IPS DF 6.9 (cell line): ENCODE measurements at places on chromosomes 3 and 15.

- DNase-seq: no peak
Measured at GRCh38 chr3:113532698-113533533, 561 bp downstream of the SIDT1 start.

DNA sequence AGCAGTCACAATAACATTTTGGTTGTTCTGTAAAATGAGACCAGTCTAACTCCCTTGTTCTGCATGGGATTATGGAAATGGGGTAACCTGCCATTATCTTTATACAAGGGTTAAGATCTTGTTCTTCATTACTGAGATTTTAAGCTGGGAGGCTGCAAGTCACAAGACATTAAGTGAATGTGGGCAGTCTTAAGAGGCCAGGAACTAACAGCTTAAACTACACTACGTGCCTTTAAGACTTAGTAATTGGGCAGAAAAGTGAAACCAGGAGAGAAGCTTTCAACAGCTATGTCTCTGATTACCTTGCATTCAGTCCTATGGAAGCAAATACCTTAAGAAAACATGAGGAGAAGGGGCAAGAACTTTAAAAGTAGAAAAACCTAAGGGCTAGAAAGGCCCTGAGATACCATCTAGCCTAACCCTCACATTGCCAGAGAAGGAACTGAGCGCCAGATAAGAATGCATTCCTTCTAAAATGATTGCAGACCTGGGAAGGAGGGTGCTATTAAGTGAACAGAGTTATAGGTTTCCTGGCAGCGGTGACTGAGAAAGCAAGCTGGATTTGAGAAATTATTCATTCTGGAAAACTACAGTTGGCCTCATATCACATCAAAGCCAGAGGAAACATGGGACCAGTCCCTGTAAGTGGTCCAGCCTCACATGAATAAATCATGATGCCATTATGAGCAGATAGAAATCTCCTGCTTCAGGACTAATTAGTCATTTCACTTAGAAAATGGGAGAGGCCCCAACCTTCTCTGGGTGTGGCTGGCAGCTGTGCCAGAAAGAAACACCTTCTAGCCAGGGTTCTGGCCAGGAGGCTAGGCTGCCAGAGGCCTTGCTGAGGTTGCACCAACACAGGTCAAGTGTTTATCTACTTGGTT is 32.9 kb downstream of the DAPK2 start:
- DNase-seq: no peak

GRCh38 chr15:89766357-89767311 is 9.5 kb upstream of the MESP2 start:
- DNase-seq: no peak

- DNase-seq: no peak
Measured at GRCh38 chr3:141431411-141432378, 55.1 kb upstream of the RASA2 start.

DNA sequence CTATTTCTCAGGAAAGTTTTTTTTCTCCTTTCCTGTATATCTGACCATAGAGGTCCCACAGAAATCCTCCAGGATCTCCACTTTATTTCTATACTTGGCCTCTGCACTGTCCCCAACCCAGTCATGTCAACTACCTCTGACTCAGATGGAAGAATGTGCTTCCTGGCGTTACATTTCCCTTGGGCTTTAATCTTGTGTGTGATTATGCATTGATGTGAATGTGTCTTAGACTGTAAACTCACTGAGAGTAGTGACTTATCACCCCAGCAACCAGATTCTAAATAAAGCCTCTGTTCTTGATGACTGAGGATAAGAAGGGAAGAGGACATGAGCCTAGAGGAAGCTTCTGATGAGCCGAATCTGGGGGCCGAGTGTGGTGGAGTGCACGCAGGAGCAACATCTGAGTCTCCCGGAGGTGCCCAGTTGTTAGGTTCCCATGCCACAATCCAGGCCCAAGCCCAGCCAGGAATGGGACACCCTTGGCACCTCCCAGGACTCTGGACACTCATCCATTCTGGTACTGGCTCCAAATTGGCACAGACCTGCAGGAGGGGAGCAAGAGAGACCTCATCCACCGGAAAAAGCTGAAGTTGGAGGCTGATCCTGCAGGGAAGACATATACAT is 32.1 kb upstream of the HEG1 start:
- no peak for DNase-seq

DNA sequence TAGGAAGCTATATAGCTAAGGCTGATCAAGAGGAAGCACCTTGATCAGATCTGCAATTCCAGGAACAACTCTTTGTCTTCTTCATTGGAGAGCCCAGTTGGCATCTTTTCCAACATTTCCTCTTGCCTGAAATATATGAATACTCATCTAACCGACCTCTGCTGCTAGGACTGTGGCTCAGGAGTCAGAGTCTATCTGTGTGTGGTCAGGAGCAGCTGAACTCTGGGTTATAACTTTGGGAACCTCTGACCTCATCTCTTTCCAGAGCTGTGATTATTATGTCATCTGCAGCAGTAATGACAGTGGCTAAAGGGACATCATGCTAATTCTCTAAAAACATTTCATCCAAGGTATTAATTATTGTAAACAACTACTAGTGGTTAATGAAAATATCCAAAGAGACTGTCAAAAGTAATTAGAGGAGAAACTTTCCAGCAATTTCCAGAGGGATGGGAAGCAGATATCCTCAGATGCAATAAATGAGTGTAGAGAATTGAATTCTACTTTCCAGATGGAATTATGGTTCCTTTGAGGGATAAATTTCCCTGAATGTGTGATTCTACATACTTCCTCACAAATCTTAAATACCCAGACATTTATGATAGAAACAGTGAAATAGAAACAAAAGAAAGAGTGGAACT is 11.5 kb upstream of the SPINK8 start:
- DNase-seq: no peak

DNA sequence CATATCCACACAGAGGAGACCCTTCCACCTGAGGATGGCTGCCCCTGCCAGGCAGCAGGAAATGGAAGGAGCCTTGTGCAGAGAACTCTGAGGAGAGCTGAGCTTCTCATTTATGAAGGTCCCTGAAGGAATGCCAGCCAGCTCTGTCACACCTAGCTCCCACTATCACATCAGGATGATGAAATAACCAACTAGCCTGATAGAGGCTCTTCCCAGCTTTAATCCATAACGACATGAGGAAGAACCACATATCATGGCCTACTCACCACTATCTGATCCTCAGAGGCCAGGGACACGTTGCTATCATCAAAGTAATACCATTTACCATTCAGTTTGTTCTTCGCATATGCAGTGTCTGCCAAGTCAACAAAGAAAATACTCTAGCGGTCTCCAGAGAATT is 1.5 kb upstream of the C3orf62 start:
- DNase-seq: no peak

GRCh38 chr3:119627461-119627860 is 29.8 kb downstream of the PLA1A start:
- no peak for DNase-seq

- DNase-seq: no peak
Measured at GRCh38 chr3:61649381-61650170, 88.2 kb downstream of the PTPRG start.

GRCh38 chr3:43194490-43195114 is 88.7 kb upstream of the POMGNT2 start:
- DNase-seq: no peak

GRCh38 chr3:156735471-156735870 is 61.1 kb downstream of the TIPARP start:
- DNase-seq: no peak

- no peak for DNase-seq
Measured at GRCh38 chr3:189249987-189250386, 78.2 kb downstream of the TPRG1 start.

- peak; percentile 72 for DNase-seq
Measured at GRCh38 chr3:19146685-19147650, 1.3 kb upstream of the KCNH8 start.

GRCh38 chr3:123480428-123480827 is 31.5 kb upstream of the ADCY5 start:
- DNase-seq: no peak

DNA sequence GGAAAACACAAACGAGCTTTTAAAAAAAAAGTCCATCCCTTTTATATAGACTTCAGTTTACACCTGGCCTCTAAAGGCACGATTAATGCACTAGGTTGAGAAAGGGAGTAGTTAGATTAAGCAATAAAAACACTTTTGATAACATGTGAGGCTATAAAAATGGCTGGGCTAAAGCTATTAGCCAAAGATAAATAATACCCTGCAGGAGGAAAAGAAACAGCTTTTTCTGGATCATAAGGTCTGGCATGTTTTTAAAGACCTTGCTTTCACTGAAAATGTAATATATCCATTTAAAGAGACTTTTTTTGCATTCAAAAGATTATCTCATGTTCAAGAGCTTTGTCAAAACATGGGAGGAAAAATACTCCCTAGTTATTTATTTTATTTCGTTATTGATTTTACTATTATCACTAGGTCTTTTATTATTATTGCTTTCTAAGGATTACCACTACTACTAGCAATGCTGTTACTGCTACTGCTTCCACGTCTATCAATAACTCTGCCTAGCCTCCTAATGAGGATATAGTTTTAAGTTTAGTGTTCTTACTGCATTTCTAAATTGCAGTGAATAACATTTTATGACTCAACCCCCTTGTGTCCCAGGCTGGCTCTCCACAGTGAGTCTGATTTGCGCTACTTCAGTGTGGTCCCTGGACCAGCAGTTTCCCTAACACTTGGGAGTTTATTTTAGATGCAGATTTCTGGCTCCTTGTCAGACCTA is 93.4 kb downstream of the THRB start:
- no peak for DNase-seq

DNA sequence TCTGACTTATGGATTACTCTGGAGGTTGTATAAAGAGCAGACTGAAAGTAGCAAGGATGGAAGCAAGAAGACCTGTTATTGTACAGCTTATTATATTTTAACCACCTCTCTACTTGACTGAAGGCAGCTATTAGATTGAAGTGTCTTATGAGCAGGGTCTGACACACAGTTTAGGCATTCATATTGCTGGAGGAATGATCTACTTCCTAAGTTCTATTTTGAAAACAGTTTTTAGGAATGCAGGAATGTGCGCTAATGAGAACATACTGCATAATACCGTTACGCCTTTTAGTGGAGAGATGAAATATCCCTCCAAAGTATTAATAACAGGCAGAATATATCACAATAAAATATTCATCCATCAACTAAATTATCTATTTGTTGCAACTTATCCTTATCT is 193.3 kb downstream of the ISL2 start:
- DNase-seq: no peak

DNA sequence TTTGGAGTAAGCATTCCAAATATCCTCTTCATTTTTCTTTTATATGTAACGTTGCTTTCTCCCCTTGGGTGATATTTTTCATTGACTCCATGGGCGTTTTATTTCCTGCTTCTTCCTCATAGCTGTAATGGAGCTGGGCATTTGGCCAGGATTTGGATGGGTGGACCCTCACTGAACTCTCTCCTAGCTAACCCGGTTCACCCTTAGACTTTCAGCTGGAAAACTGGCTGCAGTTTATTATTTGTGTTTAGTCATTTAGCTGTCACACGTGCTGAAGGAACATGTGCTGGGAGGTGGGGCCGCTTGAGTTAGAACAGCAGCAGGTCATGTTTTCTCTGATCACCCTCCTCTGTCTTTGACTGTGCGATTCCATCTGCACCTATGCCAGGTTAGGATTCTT is 407.6 kb downstream of the ZIC1 start:
- no peak for DNase-seq

DNA sequence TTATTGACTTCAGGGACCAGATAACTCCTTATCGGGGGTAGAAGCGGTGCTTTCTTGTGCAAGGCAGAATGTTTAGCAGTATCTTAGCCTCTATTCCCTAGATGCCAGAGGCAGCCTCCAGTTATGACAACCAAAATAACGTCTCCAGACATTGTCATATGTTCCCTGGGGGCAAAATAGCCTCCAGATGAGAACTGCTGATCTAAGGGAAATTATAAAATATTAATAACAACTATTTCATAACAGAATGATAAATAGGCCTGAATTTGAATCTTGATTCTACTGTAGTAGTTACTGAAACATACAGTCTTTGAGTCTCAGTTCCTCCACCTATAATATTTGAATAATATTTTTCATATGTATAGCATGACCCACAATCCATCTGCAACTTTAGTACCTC is 1431.3 kb downstream of the ZPLD1 start:
- DNase-seq: no peak

- no peak for DNase-seq
Measured at GRCh38 chr15:23503576-23503975, 56.5 kb upstream of the GOLGA6L2 start.

GRCh38 chr15:63598473-63599400 is 1.6 kb downstream of the FBXL22 start:
- no peak for DNase-seq

GRCh38 chr3:76866729-76867408 is 173.0 kb upstream of the ROBO2 start:
- no peak for DNase-seq

GRCh38 chr3:45145223-45145622 is 955 bp downstream of the CDCP1 start:
- no peak for DNase-seq

DNA sequence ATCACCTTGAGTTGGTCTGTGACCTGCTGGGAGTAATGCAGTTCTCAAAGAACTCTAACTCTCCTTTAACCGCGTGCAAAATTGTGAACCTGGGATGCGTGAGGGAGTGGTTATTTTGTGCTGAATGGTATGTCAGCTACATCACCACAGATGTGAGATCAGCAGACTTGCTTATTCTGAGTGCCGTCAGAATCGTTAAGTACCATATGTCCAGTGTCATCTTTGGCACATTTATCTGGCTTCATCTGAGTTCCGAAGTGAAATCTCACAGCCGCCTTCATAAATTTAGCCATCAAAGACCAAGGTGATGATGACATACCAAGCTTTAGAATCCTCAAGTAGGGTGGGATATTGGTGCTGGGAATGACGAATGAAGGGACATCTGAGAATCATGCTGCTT is 347.2 kb upstream of the TPRG1 start:
- no peak for DNase-seq

DNA sequence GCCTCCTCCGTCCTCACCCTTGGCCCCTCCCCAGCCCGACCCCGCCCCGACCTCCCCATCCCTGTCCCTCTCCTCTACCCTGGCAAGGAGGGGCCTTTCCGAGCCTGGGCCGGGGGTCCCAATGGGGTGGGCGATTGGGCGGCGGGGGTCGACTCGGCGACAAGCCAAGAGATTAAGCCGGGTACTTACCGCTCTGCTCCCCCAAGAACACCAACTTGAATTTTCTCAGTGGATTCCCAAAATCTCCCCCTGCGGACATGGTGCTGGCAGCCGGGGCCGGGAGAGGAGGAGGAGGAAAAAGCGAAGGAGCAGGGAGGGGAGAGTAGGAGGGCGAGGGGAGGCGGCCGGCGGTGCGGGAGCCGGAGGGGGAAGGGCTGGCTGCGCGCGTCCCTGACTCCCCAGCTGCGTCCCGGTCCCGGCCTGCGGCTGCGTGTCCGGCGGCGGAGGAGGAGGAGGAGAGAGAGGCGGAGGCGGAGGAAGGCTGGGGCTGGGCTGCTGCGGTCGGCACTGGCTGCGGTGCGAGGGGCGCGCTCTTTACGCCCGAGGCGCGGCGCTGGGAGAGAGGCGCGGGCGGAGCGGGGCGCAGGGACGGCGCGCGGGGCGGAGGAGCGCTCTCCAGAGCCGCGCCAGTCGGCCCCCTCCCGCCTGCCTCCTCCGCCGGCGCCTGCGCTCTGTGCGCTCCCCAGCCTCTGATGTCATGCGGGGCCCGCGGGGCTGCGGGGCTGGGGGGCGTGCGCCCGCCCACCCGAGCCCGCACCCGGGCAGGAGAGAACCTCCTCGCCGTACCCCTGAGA is at the start of gene RAB6B:
TSS of gene RAB6B (minus strand) at position 675 of the 794 bp plus-strand sequence. CDS start at position 259, 416 bp downstream.
- DNase-seq: no peak

GRCh38 chr15:62734706-62735105 is 307.8 kb upstream of the TPM1 start:
- DNase-seq: no peak

GRCh38 chr3:43894176-43895049 is 203.7 kb downstream of the ABHD5 start:
- peak; percentile 70 for DNase-seq

- no peak for DNase-seq
Measured at GRCh38 chr3:61250784-61251173, 473 bp downstream of the FHIT start.
